ENCODE measurements at places on chromosomes 1 and 21.

DNA sequence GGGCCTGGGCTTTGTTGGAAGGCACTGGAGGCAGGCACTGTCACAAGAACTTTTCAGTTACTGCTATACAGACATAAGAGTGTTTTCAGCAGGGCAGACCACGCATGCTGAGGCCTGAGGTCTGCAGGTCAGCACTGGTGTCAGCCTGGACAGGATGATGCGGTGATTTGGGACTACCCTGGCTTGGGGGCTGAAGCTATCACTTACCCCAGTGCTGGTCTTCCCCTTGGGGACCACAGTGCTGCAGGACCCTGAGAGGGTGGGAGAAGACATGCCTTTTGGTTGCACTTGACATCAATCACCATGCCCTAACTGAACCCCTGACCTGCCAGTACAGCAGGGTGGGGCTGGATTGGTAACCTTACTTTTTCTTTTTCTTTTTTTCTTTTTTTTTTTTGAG lies 9.2 kb downstream of the DMRTB1 start:
- DNase-seq = no peak

GRCh38 chr1:56977910-56978309 lies 12.1 kb upstream of the C8B start:
- DNase-seq = no peak

DNA sequence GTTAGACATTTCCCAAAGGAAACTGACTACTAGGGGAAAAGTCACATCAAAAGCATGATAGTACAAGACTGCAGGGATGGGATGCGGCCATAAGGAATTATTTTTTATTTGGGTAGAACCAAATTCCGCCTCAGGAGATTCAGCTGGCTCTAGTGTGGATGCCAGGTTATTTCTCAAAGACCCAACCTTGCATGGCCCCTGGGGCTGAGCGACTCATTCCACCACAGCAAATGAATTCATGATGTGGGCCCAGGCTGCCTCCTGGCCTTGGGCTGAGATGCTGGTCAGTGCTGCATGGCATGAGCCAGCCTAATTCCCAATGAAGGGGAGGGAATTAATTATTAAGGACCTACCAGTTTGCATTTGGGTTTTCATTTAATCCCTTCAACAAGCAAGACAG lies 11.8 kb downstream of the TMEM35B start:
- no peak for DNase-seq

DNA sequence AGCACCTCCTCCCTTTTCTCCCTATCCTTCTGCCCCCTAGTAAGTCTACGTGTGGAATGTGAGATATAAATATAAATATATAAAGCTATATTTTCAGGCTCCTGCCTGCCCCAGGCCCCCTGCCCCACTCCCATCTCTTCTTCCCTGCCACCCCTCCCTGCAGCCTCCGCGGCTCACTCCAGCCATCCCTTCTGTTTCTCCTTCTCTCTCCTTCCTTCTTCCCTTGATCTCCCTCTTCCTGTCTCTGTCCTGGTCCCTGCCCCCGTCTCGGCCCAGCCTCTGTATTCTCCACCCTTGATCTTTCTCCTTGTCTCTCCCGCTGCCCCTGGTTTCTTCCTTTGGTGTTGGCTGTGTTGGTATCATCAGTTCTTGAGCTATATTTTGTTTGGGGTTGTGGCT lies 23.2 kb downstream of the DMBX1 start:
- no peak for DNase-seq

GRCh38 chr1:115654125-115654524 lies 12.4 kb downstream of the VANGL1 start:
- no peak for DNase-seq

DNA sequence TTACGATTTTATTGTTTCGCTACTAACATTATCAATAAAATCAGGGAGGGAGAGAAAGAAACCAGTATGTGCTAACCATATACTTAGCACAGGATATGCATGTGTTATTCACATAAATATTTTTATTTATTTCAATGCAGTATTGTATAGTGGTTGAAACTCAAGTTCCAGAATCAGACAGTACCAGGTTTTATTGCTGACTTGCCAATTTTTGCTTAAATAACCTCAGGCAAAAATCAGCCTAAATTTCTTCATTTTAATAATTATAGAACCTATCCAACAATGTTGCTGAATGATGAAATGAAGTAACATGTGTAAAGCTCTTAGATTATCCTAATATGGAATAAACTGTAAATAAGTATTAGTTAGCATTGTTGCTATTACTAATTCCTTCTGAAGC lies 61.4 kb upstream of the LRRC7 start:
- no peak for DNase-seq

DNA sequence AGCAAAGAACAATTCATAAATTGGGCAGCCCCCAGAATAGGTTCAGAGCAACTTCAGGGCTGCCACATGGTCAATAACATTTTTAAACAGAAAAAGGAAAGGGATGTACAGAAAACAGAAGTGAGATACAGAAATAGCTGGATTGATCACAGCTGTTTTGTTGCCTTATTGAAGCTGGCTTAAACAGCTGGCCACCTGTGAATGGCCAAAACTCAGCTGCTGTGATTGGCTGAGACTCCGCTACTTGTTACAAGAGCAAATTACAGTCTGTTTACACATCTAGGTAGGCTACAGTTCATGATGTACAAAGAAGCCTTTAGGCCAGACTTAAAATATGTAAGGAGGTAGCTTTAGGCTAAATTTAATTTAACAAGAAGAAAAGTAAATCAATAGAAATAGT lies 11.6 kb upstream of the IFNAR1 start:
- DNase-seq = no peak

GRCh38 chr1:234243521-234244260 lies 129.6 kb upstream of the COA6 start:
- DNase-seq = no peak

DNA sequence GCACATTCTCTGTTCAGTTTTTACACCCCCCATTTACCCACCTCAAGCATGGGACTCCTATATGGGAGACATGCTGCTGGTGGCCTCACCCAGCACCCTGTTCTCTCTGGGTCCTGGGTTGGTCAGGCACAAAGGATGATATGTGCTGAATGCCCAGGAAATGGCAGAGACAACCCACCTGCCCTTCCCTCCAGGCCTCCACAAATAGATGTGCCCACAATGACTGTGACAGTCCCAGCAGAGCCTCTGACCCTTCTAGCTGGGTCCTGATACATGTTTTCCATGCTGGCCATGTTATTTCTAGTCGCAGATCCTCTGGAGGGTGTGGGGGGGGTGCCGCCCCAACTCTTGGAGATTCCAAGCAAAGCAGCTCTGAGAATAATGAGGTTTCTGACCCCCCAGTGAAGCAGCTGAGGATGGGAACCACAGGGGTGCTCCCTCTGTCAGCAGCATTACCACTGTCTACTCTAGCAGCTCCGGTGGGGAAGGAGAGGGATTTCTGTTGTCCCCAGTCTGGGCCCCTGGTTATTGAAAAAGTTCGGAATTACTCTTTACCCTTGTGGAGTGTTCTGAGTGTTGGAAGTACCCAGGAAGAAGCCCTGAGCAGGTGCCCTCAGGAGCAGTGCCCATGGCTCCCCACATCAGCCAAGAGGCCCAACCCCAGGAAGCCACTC lies 1.2 kb upstream of the CCDC28B start:
- no peak for DNase-seq

DNA sequence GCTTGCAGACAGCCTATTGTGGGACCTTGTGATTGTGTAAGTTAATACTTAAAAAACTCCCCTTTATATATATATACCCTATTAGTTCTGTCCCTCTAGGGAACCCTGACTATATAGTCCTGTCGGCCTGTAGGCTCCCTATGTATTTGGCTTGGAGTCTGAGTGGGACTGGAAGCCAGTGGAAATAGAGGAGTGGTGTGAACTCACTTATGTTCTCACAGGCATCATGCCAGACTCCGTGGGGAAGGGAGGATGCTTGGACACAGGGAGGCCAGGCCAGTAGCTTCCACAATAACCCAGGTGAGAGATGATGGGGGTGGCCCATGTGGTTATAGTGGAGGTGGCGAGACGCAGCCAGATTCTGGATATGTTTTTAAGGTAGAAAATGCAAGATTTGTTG lies 136.7 kb upstream of the SYT6 start:
- DNase-seq = no peak

DNA sequence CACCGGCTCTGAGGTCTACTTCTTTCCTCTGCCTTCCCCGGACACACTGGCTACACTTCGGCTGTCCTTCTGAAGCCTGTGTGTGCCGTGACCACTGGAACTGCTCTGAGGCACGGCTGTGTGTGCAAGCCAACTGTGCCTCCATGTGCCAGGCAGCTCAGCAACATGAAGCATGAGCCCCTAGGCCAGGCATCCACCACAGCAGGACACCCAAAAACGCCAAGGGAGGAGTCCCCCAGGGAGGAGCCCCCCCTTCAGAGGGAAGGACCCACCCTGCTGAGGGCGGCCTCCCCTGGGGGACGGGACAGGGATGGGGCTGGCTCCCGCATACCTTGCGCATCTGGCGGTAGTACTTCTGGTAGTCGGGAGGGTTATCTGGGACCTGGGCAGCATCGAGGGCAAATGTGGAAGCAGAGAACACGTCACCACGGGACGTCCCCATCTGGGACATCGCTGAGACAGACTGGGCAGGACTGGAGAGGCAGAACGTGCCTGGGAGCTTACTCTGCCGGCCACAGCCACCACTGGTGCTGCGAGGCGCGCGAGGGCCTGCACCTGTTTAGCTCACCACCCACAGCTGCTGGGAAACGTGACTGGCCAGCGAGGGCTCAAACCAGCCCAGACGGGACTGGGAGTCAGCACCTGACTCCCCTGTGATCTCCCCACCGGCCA lies 20.5 kb downstream of the LSS start:
- DNase-seq = no peak

GRCh38 chr1:7278827-7279765 lies 492.0 kb upstream of the VAMP3 start:
- DNase-seq = no peak

DNA sequence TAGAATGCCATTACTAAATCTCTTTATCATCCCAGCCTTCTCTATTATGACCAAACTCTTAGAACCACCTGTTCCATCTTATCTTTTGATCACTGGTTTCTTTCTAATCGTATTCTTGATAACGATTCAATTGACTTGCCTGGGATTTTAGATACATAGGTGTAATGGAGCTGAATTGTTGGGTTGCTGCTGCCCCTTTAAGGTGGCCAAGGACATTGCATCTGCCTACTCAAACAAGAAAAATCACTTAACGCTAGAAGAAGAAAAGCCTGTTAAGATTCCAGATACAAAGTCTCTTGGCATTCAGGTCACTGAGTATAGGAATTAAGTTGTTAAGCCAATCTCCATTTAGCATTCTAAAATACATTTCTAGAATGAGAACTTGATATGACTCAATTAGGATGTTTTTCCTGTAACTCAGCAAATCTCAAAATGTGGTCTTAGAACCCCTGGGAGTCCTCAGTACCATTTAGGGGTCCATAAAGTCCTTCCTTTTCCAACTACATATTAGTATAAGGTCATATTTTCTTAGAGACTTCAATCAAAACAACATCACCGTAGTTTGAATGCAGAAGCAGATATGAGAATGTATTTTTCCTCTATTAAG lies 12.4 kb downstream of the NEXN start:
- DNase-seq = no peak

GRCh38 chr1:182244451-182244850 lies 147.1 kb downstream of the GLUL start:
- DNase-seq = no peak

DNA sequence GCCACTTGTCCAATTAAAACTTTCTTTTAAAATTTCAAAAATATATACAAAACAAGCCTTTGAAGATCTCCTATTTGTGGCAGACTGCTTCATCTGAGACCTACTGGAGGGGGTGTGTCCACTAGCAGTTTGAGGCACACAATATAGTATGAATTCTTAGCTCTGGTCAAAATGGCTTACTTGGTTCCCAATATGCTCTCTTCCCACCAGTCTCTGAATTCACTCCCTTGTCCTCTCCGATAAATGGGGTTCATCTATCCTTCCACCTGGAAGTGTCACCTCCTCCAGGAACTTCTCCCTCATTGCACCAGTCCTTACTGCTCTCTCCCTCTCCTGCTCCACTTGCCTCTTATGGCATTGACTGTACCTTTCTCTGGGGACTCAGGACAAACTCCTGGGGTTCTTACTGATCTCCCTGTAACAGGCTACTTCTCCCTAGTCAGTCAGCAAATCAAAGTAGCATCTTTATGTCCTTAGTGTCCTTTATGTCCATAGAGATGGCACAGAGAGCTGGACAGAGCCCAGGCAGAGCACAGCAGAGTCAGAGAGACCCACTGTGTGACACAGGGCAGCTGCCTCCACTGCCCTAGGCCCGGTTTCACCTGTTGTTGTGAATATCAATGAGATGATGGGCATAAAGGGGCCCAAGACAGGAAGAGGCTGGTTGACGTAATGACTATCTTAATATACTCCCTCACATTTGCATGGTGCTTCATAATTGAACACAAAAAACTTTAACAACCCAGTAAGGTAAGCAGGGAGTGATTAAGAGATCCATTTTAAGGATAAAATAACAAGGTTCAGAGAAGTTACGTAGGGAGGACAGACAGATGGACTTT lies 3.6 kb downstream of the ASAP3 start:
- DNase-seq = no peak

DNA sequence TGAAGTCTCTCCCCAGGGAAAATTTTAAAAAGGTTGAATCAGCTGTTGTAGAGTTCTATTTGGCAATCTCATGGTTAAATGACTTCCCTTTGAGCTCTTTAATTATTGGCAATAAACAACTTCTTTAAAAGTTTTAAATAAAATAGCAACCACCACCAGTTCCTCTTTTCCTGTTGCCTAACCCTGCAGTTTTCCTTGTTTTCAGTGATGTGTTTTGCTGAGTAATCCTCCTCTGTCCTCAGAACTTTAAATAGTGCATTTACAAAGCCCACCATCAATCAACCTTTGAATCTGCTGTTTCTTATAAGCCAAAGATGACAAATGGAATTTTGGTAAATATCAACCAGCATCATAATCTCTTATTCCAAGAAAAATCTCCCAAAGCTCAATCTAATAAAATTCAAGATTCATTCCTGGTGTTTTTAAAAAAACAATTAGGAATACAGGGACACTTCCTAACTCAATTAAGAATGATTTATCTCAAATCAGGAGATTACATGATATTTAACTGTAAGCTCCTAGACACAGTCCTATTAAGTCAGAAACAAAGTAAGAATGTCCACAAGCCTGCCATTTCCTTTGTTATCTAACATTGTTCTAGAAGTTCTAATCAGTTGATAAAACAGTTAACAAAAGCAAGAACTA lies 14.8 kb downstream of the AVPR1B start:
- DNase-seq = no peak

GRCh38 chr1:179322557-179322956 lies 29.0 kb downstream of the SOAT1 start:
- DNase-seq = no peak

Data from stimulated activated CD8-positive, alpha-beta memory T cell treated with anti-CD3 and anti-CD28 coated beads, Interleukin-2, amount 100 ng/mL, for 1 hour (primary cell).